ENCODE measurements at places on chromosomes 5 and 9.

DNA sequence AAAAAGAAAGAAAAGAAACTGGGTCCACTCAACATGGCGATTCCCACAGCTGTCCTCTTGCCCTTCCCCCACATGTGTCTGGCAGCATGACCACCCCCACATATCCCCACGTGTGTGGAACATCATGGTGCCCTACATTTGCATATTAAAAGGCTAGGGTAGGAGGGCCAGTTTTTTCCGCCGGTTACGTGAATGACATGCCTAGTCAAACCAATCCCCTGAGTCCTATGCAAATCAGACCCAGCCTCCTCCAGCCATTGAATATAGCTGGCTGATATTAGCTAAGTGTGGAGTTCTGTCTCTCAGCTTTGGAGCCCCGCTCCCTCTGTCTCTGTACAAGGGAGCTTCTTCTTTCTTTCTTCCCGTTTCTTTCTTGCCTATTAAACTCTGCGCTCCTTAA, 33.0 kb upstream of the CCDC112 start:
- no peak for DNase-seq

- DNase-seq = no peak
Measured at GRCh38 chr9:124869466-124869985, 7.6 kb downstream of the ARPC5L start.

GRCh38 chr5:141914199-141914743, 9.4 kb upstream of the DELE1 start:
- DNase-seq = no peak

DNA sequence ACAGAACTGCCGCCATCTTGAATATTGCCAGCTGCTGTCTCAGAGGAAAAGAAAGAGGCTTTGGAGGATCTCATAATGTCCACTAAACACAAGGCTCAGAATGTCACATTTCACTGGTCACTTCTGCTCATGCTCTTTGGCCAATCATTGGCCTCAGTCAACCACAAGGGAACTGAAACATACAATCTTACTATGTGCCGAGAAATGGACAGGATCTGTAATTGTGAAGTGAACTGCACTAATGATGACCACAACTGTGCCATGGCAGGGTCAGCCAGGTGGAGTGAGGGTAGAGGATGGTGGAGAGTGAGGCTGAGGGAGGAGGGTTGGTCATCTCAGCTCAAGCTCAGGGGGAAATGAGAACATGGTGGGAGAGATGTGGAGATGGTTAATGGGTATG, 32.8 kb downstream of the GDNF start:
- DNase-seq = no peak

DNA sequence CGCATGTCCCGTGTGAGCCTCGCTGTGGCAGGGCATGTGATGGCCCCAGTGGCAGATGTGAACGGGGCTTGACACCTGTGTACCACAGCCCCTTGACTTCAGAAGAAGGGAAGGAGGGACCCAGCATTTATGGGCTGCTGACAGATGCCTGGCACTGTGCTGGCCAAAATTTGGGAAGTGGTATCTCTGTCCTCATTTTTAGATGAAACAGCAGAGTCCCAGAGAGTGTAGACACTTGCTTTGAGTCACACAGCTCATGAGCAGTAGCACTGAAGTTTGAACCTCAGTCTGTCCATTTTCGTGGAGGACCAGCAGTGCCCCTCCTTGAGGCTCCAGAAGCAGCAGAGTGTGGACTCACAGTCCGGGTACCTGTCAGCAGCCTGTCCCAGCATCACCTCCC, 16.5 kb downstream of the NEK6 start:
- DNase-seq = no peak

GRCh38 chr5:35924122-35924949, 14.1 kb downstream of the CAPSL start:
- DNase-seq = peak; percentile 52

DNA sequence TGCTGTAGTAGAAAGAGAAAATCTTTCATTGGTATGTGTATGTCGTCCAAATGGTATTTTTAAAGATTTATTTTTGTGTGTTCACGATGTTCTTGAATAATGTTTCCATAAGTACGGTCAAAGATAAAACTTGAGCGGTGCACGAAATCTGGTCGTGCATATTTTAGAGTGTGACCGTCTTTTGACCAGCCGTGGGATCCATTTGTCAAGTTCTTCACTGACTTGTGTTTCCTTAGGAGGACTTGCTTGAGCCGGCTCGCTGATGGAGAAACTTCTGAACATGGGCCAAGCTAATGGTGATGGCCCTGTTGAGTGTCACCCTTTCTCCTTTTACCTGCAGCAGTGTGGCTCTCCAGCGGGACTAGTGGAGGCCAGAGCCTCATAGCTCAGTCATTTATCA, 11.1 kb upstream of the STC2 start:
- DNase-seq = no peak

DNA sequence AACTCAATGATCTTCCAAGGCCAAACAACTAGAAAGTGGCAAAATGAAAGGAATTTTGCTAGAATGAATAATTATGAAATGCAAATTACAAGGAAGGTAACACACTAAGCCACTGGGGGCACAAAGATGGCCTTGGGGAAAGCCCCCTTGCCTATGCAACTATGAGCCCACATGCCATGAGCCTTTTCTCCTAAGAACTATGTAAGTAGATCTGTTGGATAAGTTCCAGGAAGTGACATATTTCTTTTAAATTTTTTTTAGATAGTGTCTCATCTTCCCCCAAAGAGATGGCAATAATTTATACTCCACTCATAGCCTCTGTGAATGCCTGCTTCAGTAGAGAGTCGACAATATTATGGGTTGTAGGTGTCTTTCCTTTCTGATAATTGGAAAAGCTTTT, 257.8 kb downstream of the AUH start:
- no peak for DNase-seq

DNA sequence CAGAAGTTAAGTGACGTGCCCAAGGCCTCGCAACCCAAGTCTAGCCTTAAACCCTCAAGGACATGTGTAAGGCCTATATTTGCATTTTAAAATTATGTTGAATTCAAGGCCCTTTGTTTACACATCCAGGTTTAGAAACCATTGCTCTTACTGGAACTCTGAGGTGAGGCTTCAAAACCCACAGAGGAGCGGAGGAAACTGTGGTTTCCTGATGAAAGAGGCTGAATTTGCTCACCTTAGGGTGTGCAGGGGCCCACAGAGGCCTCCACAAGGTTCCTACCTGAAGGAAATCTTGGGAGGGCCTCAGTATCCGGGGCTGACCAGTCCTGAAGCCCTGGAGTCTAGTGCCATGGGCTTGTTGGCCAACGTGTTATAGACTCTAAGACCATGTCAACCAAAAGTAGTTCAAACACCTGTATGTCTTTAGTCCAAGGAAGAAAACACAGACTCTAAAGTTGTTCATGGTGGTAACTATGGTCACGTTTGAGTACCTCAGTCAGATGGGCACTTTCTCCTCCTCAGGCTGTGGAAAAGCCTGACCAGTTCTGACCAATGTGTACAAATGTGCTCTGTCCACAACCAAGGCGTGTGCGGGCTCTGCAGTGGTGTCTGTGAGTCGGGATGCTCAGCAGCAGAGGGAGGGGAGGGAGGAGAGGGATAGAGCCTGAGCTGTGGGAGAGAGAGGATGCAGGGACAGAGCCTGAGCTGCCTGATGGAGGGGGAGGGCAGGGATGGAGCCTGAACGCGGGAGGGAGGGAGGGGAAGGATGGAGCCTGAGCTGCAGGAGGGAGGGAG, 124.6 kb upstream of the ERCC6L2 start:
- DNase-seq = no peak

- DNase-seq = no peak
Measured at GRCh38 chr9:129343424-129344375, 165.6 kb upstream of the IER5L start.

- no peak for DNase-seq
Measured at GRCh38 chr5:16564248-16564867, 52.4 kb downstream of the RETREG1 start.

DNA sequence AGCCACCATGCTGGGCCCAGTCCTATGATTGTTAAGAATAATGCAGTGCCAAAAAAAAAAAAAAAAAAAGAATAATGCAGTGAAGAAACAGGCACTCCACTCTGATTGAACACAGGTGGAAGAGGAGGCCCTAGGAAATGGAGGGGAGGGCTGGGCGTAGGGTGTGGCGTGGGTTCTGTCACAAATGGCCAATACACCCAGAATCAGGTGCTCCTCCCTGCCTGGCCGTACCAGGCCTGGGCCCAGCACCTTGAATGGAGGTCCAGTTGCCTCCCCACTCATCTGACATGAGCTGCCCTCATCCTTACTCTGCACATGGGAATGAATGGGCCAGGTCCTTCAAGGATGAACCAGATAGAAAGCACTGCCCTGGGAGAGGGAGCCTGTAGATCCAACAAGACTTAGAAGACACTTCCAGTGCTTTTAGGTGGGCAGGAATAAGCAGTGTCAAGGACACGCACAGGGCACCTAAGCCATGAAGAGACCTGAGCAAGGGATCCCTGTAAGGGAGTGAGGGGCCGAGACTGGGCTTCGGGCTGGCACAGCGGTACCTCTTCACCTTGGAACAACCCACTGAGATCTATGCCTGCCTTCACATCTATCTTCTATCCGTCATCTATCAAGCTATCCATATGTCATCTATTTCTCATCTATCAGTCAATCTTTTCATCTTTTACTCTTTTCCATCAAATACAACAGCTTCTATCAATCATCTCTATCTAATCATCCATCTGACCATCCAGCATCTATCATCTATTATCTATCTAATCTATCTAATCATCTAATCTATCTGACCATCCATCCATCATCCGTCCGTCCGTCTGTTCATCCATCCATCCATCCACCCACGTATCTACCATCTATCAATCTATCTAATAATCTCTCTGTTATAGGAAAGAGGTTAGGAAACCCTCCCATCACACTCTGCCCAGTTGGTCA, 15.9 kb downstream of the NINJ1 start:
- DNase-seq = no peak
